ENCODE measurements at places on chromosomes 7 and 10.
A peak's percentile ranks its signal among the peaks of the same experiment; 100 is the strongest.

DNA sequence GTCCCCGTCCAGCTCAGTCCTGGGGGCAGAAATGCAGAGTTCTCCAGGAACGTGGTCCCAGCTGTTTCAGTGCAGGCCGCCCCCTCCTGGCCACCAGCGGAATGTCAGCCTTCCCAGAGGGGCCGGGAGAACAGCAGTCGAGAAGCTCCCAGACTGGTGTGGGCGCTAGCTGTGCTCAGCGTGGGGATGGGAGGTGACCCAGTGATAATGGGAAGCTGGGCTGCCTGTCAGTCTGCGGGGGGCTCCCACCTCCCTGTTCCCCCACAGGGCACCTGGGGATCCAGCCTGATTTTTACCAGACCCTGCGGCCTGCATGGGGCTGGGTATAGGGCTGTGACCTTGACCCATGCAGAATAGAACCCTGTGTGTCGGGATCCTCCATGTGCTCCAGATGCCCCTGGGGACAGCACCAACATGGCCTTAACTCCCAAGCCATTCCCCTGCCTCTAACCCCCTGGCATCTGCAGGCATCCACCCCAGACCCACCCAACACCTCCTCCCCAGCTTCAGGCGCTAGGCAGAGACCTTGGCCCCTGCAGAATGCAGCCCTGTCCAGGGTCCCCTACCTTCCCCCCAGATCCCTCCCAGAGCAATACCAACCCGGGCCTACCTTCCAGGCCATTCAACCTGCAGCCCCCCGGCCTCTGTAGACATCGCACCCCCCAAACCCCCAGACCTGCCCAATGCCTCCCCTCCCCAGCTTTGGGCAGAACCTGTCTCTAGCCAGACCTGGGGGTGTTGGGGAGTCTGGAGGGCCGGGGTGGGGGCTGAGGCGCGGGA is 880 bp upstream of the ELN start:
- H3K4me1 ChIP-seq, result peaks cover 60% of the 10 kb centered on the region
- peaks cover 5% of the 10 kb centered on the region for H3K27me3 ChIP-seq
- DNase-seq, result peak; percentile 55
- H3K4me3 ChIP-seq, result no peak overlapping the region
- H3K27ac ChIP-seq, result peak overlapping the region; percentile 12

DNA sequence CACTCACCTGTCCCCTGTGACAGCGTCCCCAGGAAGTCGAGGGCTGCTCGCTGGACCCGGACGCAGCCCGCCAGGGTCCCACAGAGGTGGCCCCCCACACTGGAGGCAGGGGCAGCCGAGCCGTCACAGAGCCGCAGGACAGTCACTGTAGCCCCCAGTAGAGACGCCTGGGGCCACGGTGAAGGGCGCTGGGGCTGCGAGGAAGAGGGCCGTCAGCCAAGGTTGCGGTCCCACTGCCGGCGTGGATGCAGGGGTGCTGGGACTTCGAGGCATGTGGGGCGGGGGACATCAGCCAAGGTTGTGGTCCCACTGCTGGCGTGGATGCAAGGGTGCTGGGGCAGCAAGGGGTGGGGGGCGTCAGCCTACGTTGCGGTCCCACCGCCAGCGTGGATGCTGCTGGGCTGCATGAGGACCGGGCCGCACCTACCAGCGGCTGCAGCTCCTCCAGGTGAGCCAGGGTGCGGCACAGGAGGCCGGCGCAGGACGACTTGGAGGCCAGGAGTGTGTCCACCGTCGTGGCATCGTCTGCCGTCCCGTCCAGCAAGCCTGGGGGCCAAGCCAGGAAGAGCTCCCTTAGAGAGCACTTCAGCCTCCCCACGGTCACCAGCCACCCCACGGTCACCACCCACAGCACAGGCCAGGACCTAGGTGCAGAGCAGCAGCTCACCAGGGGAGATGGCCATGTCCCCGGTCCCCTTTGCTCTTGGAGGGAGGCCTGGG is 13.9 kb downstream of the BRAT1 start:
- H3K36me3 ChIP-seq, result peaks cover 5% of the 10 kb centered on the region
- H3K4me1 ChIP-seq, result no peaks in the 10 kb centered on the region
- no peak overlapping the region for H3K4me3 ChIP-seq
- no peak for DNase-seq
- no peak overlapping the region for H3K27ac ChIP-seq

DNA sequence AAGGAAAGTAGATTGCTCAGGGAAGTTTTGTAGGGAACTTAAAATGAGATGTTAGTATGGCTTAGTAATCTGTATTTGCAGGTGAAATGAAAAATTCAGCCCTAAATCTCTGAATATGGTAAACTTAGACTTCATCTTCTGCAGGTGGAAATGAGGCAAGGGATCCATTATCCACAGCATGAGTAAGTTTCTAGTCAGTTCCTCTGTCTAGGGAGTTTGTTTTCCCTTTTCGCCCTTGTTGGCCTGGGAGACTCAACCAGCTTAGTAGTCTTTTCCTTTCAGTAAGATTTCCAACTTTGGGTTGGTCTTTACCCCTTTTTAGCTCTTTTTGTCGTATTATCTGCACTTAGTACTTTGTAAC is 65.6 kb downstream of the ZEB1 start:
- no peak overlapping the region for H3K27ac ChIP-seq
- H3K27me3 ChIP-seq, result peaks cover 1% of the 10 kb centered on the region

- peaks cover 35% of the 10 kb centered on the region for H3K4me1 ChIP-seq
- H3K36me3 ChIP-seq, result no peaks in the 10 kb centered on the region
- no peaks in the 10 kb centered on the region for H3K27me3 ChIP-seq
- peak overlapping the region; percentile 96 for H3K27ac ChIP-seq
- peak overlapping the region; percentile 13 for H3K4me3 ChIP-seq
- no peak for DNase-seq
Observed at GRCh38 chr10:90930070-90930837, 9.4 kb upstream of the ANKRD1 start.
